Stromal cell of bone marrow (primary cell): ENCODE measurements at places on chromosomes 1 and 21.

DNA sequence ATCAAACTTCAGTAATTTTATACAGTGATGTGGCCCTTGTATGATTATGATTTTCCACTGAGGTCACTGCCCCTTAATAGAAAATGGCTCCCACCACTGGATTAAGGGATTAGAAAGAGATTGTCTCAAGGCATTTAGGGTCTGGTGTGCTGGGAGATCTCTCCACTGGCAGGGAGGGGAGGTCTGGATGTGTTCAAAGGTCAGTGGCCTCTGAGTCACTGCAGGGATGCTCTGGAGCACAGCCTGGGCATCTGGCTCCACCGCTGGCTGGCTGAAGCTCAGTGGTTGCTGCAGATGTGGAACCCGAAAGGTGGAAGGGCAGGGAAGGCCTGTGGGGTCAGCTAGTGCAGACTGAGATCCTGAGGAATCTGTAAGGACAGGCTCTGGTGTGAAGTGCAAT, 18.3 kb upstream of the CHI3L1 start:
- no peak for DNase-seq

DNA sequence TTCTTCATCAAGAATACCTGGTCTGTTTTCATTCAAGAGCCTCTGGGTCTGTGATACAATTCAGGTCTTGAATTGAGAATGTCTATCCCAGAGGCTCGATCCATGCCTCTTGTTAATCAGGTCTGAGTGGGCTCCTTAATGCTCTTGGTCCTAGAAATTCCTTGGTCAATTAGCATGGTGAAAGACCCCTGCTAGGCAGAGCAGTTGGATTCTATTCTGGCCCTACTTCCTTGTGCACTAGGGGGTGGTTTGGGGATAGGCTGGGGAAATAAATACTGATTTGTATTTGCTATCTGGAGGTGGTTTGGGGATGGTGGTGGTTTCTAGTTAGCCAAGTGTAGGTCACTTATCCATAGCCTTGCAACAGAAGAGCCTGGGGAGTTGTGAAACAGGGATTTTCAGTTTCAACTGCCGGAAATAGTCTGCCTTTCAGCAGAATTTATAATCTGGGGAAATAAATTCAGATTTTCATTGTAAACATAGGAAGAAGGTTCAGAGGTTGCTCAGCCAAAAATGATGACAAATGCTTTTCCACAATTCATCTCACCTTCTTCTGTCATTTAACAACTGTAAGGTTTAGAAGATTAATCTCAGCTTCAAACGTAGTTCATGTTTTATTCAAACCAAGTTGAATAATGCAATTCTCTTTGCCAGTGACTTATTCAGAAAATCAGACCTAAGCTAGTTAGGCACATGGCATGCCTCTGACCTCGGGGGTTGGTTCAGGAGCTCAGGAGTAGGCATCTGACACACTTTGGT, 22.2 kb upstream of the SCAF4 start:
- no peak for DNase-seq

- no peak for DNase-seq
Observed at GRCh38 chr1:240073097-240073496, 18.6 kb upstream of the FMN2 start.

GRCh38 chr1:204149635-204150565, 1.9 kb downstream of the ETNK2 start:
- DNase-seq, result no peak

GRCh38 chr21:44445145-44445812, 10.0 kb upstream of the LRRC3 start:
- no peak for DNase-seq

DNA sequence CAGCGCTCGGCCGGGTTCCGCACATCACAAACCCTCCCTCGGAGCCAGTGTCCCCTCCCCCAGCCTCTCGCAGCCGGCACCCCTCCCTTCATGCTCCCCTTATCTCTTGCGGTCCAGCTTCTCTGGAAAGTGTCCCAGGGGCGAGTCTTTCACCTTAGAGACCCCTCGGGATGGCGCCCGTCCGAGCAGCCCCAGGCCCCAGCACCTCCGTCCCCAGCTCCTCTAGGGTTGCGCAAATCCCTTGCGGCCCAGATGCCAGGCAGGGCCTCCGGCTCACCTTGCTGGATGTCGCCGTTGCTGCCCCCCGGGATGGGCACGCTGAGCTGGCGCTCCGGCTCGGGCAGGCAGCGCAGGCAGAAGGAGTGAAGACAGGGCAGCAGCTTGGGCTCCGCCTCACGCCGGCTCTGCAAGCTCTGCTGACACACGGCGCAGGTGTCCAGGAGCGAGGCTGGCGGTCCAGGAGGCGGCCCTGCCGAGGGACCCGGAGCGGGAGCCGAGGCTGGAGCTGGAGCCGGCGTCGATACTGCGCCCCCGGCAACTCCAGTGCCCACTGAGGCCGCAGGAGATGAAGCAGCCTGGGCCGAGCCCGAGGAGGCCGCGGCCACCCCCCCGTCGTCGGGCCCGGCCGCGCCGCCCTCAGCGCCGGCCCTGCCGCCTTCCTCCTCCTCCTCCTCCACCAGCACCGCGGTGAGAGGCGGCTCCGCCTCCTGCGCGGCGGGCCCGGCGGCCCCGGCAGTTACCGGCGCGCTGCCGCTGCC, 550 bp downstream of the TRIM33 start:
- DNase-seq, result no peak

DNA sequence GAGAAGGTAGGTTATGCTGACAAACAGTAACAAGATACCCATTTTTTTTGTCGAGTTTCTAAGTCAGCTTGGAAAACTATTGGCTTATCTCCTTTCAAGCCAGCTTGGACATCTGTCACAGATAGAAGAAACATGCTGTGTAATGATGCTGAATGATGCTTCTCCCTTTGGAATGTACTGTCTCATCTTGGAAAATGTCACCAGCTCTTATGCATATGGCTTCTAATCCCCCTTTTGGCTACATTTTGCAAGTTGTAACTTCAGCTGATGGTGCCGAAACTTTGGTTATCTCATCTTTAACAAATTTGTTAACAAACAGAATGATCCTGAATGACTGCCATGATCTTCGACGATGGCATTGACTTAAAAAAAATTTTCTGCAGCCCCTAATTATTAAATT, 68.8 kb upstream of the ST6GALNAC3 start:
- DNase-seq, result no peak

DNA sequence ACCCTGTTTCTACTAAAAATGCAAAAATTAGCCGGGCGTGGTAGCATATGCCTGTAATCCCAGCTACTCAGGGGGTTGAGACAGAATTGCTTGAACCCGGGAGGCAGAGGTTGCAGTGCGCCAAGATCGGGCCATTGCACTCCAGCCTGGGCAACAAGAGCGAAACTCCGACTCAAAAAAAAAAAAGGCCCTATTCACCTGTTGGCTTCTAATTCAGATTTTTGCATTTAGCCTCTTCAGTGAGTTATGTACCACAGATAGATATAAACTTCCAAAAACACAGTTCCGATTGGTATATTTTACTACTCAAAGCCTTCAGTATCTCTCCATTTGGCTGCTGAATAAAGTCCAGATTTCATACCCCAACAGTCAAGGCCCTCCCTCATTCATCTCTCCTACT, 42.7 kb downstream of the POU2F1 start:
- DNase-seq, result no peak

DNA sequence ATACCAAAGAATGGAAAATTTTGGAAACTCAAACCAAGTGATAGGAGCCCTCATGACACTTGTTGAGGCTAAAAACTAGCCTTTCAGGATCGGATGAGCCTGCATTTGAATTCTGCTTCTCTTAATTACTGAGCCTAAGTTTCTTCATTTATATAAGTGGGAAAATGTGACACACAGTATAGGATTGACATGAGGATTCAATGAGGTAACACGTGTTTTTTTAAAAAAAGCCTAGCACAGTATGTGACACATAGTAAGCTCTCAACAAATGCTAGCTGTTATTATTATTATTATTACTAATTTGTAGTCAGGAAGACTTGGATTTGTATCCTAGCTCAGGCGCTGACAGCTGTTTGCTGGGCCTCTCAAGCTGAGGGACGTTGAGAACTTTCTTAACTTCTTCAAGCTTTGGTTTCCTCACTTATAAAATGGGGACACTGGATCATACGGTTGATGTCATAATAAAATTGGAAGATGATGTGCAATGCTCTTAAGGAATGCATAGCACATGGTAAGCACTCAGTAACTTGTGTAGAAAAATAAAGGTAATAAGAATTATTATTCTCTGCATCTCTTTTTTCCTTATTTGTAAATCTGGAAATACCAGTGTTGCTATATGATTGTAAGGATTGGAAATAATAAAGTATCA, 55.4 kb upstream of the JUN start:
- DNase-seq, result no peak

GRCh38 chr1:15095496-15095875, 58.1 kb upstream of the TMEM51 start:
- no peak for DNase-seq

DNA sequence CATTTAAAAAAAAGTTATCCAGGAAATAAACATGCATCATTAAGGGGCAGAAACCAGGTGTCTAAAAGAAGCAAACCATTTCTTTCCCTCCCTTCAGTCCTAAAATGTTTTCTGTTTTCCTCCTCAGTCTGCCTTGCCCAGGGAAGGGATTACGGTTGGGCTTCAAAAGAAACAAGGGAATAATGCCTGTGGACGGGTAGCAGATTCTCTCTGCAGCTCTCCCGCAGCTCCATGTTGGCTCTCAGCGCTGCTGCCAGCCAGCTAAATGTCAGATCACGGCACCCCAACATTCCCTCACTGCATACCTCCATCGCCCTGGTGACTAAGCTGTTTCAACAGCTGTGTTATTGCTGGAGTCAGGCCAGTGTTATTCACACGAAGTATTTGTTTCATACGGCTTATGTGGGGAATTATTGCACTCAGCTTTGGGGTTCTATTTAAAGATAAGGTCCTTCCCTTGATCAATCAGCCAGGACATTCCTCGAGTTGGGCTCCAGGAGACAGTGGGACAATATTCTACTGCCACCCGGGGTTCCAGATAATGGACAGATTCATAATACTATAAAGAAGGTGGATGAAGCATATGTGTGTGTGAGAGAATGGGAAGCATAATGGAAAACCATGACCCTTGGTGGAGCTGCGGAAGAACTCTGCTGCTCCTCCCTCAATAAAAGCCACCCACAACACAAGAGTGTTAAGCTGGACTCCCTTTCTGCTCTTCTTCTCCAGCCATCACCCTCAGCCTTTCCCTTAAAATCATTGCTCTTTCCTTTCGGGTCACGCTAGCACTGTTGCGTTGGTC, 58.2 kb downstream of the WLS start:
- peak; percentile 91 for DNase-seq

GRCh38 chr1:7331926-7332535, 439.1 kb upstream of the VAMP3 start:
- DNase-seq, result no peak

- DNase-seq, result no peak
Observed at GRCh38 chr1:97745912-97746311, 174.9 kb downstream of the DPYD start.

GRCh38 chr1:161185282-161185682, 8.0 kb upstream of the B4GALT3 start:
- DNase-seq, result peak; percentile 77

DNA sequence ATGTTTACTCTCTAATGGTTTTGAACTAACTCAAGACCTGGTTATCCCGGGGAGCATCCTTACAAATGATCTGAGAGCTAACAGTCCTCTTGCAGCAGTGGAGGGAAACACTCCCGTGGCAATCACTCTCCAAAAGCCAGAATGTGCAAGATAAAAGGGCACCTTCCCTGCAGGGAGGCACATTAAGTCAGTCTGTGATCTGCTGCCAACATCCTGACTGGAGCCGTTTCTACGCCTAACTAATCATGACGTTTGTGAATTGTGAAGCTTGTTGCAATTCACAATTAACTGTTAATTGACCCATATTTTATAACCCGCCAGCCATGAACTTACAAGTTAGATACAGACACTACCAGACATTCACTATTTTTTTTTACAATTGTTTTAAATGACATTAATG, 52.1 kb upstream of the LGALS8 start:
- DNase-seq, result no peak

DNA sequence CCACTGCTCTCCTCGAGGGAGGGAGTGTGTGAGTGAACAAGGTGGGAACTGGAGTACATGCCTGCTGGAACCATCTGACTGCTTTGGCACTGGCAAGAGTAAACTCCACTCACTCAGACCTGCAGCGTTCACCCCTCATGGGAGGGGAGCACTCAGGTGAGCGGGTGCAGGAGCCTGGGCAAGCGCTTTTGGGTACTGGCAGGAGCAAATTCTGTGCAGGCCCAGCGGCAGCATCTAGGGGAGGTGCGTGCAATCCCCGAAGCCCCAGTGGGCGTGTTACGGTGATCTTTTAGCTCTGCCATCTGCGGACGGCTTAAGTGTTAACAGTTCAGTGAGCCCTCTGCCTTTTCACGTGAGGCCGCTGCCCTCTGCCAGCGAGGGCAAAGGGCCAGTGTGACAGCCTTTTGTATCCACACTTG, 127.4 kb downstream of the PATJ start:
- DNase-seq, result no peak

- DNase-seq, result no peak
Observed at GRCh38 chr21:45283611-45284455, 3.9 kb downstream of the POFUT2 start.

DNA sequence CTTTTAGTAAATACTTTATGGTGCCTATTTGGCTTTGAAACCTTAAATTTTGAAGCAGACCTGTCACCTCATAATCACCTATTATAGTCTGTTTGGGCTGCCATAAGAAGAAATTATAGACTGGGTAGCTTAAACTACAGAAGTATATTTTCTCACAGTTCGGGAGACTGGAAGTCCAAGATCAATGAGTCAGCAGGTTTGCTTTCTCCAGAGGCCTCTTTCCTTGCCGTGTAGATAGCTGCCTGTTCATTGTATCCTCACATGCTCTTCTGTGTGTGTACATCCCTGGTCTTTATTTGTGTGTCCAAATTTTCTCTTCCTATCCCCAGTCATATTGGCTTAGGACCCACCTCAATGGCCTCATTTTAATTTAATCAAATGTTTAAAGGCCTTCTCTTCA, 518.2 kb downstream of the ADGRL2 start:
- DNase-seq, result no peak

GRCh38 chr1:166185526-166185925, 18.7 kb upstream of the FAM78B start:
- no peak for DNase-seq

GRCh38 chr1:47178654-47179016, 11.2 kb downstream of the PDZK1IP1 start:
- DNase-seq, result no peak

- DNase-seq, result no peak
Observed at GRCh38 chr1:216805953-216806352, 82.7 kb upstream of the ESRRG start.

DNA sequence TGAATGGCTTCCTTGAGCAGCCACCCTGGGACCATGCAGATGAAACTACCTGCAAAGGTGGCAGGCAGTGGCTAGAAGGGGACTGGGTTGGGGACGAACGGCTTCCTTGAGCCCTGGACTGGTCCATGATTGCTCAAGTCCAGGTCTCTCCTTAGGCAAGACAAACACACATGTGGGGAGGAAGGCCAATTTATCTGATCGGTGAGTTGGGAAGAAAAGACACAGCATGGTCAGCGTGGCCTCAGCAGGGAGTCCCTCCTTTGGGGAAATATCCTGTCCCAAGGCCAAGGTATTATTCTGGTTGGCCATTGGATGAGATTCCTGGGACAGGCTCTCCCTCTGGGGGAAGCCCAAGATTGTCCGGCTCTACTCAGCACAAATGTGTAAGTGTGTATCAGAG, 116.3 kb upstream of the ERG start:
- DNase-seq, result no peak

- peak; percentile 27 for DNase-seq
Observed at GRCh38 chr1:9388335-9389180, 95.9 kb downstream of the SPSB1 start.
